ENCODE measurements at places on chromosomes 6 and 20. TPM values are rescaled to one million over a fixed set of nuclear protein-coding genes. Genes with fewer than 3 reads are reported as not detected.

DNA sequence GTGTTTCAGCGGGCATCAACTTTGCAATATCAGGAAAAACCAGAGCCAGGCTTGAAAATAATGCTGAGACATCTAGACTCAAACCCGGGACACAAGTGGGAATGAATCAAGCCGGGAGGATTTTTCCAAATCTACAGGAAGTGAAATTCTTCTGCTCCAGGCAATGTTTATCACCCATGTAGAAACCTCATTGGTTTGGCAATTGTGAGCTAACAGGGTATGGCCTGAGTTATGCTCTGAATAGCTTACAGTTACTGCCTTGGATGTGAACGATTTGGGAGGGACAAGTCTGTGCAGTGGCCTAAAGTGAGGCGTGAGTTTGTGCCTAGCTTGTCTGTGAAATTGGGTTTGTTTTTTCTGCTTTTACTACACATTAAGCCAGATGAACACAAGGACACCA lies 87.4 kb downstream of the PCSK2 start:
- DNase-seq = no peak

PTCHD4 gene
- not detected for total RNA-seq

FAM83C gene
- total RNA-seq = 65.0 TPM

POU5F1 gene
- 0.47 TPM for total RNA-seq

Measured in lower leg skin (tissue), 4 donors.